ENCODE measurements at places on chromosomes 2 and 18. TPM values are rescaled to one million over a fixed set of nuclear protein-coding genes. Genes with fewer than 3 reads are reported as not detected.

GRCh38 chr18:48987821-48988220, 37.1 kb upstream of the SMAD7 start:
- H3K4me3 ChIP-seq, result no peak overlapping the region
- H3K27ac ChIP-seq, result no peak overlapping the region
- H3K4me1 ChIP-seq, result peaks cover 26% of the 10 kb centered on the region

DNA sequence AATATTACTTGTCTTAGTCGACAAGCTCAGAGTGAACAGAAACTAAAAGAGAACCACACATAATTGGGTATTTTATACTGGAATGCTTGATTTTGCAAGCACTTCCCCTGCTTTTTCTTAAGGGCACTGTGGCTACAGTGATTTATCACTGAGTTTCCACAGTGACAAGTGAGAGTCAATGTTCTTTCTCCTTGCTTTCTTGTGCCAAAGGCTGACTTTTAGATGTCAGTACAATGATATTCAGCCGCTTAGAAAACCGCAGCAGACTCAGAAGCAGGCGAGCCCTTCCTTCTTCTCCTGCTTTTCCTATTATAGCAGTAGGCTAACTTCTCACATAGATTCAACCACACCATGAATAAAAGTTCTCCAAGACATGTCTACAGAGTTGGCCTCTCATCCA, 1603.6 kb upstream of the NXPH2 start:
- no peaks in the 10 kb centered on the region for H3K4me1 ChIP-seq
- H3K36me3 ChIP-seq, result no peaks in the 10 kb centered on the region
- H3K4me3 ChIP-seq, result no peak overlapping the region
- no peak overlapping the region for H3K27ac ChIP-seq
- no peaks in the 10 kb centered on the region for H3K27me3 ChIP-seq

- no peak for DNase-seq
- H3K27ac ChIP-seq, result no peak overlapping the region
- H3K4me3 ChIP-seq, result no peak overlapping the region
- no peaks in the 10 kb centered on the region for H3K36me3 ChIP-seq
- peaks cover 35% of the 10 kb centered on the region for H3K4me1 ChIP-seq
These were observed 81.1 kb upstream of the TAF1B start for GRCh38 chr2:9762164-9762563.

GRCh38 chr2:162768656-162769055, 69.9 kb downstream of the KCNH7 start:
- no peak overlapping the region for H3K27ac ChIP-seq
- no peak overlapping the region for H3K4me3 ChIP-seq
- H3K27me3 ChIP-seq, result no peaks in the 10 kb centered on the region
- no peaks in the 10 kb centered on the region for H3K36me3 ChIP-seq
- H3K4me1 ChIP-seq, result no peaks in the 10 kb centered on the region

DNA sequence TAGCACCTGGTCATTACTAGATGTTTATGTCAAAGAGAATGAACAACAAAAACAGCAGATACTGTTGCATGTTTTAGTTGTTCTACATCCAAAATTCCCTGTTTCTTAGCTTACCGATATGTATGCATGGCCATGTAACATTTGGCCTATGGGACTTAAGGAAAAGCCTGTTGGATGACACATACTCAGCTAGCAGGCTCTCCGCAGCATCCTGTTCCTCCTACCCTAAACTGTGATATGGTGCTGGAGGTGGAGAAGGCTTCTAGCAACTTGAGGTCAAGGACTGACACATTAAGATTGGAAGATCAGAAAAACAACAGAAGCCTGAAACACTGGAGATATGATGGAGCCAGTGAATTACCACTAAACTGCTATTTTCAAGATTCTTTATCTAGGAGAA, 537.8 kb downstream of the LRRTM4 start:
- H3K4me1 ChIP-seq, result no peaks in the 10 kb centered on the region
- H3K27me3 ChIP-seq, result no peaks in the 10 kb centered on the region
- H3K4me3 ChIP-seq, result no peak overlapping the region

- no peaks in the 10 kb centered on the region for H3K36me3 ChIP-seq
- no peak overlapping the region for H3K27ac ChIP-seq
- H3K4me1 ChIP-seq, result no peaks in the 10 kb centered on the region
- no peaks in the 10 kb centered on the region for H3K27me3 ChIP-seq
- DNase-seq, result no peak
- H3K4me3 ChIP-seq, result no peak overlapping the region
These were observed 66.7 kb downstream of the KIAA1328 start for GRCh38 chr18:36895606-36896005.

DNA sequence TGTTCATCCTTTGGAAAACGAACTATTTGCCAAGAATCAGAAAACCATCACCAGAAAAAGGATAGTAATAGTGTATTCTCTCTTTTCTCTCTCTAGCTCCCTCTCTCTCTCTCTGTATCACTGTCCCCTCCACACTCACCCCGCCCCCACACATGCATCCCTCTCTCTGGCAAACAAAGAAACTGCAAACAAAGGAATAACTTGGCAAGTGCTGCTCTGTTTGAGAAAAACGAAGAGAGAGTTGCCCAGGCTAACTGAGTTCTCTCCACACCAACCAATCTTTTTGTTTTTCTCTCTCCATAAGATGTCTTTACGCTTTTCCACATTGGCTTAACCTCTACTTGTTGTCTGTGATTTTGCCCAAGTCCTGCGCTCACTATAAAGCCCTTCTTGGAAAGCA, 316.2 kb downstream of the EPHA4 start:
- H3K27ac ChIP-seq, result no peak overlapping the region
- no peaks in the 10 kb centered on the region for H3K36me3 ChIP-seq
- no peaks in the 10 kb centered on the region for H3K27me3 ChIP-seq

DNA sequence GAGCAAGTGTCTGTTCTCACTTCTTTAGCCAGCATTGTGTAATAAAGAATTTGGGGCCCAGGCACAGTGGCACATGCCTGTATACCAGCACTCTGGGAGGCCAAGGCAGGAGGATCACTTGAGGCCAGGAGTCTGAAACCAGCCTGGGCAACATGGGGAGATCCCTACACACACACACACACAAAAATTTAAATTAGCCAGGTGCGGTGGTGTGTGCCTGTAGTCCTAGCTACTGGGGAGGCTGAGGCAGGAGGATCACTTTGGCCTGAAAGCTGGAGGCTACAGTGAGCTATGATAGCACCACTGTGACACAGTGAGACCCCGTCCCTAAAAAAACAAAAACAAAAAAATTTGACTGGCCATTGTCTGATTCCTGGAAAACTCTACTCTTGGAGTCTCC, 8.3 kb downstream of the REV1 start:
- no peaks in the 10 kb centered on the region for H3K27me3 ChIP-seq
- no peaks in the 10 kb centered on the region for H3K4me1 ChIP-seq
- peak overlapping the region; percentile 38 for H3K27ac ChIP-seq
- H3K36me3 ChIP-seq, result peaks cover 2% of the 10 kb centered on the region
- DNase-seq, result no peak

- no peaks in the 10 kb centered on the region for H3K4me1 ChIP-seq
- no peak overlapping the region for H3K27ac ChIP-seq
- no peak overlapping the region for H3K4me3 ChIP-seq
- H3K27me3 ChIP-seq, result no peaks in the 10 kb centered on the region
- no peaks in the 10 kb centered on the region for H3K36me3 ChIP-seq
- DNase-seq, result no peak
These were observed 86.3 kb upstream of the FAM136A start for GRCh38 chr2:70388128-70388527.

DNA sequence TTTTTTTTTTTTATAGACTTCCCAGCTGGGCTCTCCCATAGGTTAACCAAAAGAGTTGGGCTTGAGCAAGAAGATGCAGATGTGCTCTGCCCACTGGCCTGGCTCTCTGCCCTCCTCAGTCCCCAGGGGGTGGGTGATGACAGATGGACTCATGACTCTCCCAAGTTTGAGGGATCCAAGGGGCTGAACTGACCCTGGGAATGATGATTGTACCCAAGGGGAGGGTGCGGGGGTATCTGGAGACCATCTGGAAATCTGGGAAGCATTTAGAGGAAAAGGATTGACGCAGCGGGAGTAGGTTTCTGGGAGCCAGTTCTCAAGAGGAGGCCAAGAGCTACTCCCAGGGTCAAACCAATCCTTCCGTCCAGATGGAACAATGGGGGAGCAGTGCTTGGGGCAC, 330.8 kb downstream of the CYP26B1 start:
- no peak overlapping the region for H3K27ac ChIP-seq
- H3K36me3 ChIP-seq, result no peaks in the 10 kb centered on the region
- no peak overlapping the region for H3K4me3 ChIP-seq
- no peak for DNase-seq
- H3K4me1 ChIP-seq, result no peaks in the 10 kb centered on the region
- H3K27me3 ChIP-seq, result no peaks in the 10 kb centered on the region

- H3K4me3 ChIP-seq, result peak overlapping the region; percentile 72
- peak overlapping the region; percentile 97 for H3K27ac ChIP-seq
- peak; percentile 86 for DNase-seq
These were observed 41.9 kb upstream of the PTMA start for GRCh38 chr2:231666171-231667095.

- DNase-seq, result no peak
- peaks cover 5% of the 10 kb centered on the region for H3K4me1 ChIP-seq
- peaks cover 2% of the 10 kb centered on the region for H3K36me3 ChIP-seq
- H3K4me3 ChIP-seq, result no peak overlapping the region
These were observed 48.8 kb downstream of the ACVR1 start for GRCh38 chr2:157827377-157827776.

DNA sequence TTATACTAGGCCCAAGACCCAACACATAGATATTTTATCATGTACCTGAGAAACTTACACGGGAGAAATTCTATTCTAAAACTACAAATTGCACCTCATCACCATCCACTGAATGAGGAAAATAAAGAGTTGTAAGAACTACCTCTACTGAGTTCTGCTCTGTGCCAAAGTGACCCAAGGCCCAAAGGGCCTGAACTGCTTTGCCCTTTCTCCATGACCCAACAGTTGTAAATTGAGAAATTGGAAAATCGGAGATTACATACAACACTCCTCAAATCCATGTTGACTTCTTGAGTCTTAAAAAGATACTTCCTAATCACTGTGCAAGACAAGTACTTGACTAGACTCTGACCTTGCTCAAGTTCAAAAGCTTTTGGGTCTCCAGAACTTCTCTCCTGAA, 8.8 kb downstream of the NR4A2 start:
- H3K36me3 ChIP-seq, result no peaks in the 10 kb centered on the region
- H3K4me1 ChIP-seq, result peaks cover 44% of the 10 kb centered on the region
- peaks cover 96% of the 10 kb centered on the region for H3K27me3 ChIP-seq
- no peak overlapping the region for H3K4me3 ChIP-seq
- no peak for DNase-seq

DNA sequence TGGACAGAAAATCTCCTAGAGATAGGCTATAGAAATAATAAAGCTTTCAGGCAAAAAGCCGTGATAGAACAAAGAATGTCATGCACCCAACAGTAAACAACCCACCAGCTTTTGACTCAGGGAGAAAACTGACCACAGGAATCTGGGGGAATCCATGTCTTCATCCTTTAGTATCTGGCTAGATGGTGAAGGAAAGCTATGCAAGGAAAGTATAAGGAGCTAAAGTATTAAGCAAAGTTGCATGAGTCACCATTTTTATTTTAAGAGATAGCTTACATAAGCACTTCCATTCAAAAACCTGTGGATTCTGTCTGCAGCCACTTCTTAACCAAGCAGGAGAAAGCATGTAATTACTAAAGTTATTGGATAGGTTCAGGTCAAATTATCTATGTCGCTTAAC, 363.8 kb downstream of the LRP1B start:
- no peak for DNase-seq
- H3K36me3 ChIP-seq, result no peaks in the 10 kb centered on the region
- no peak overlapping the region for H3K27ac ChIP-seq
- no peaks in the 10 kb centered on the region for H3K4me1 ChIP-seq
- no peak overlapping the region for H3K4me3 ChIP-seq

DNA sequence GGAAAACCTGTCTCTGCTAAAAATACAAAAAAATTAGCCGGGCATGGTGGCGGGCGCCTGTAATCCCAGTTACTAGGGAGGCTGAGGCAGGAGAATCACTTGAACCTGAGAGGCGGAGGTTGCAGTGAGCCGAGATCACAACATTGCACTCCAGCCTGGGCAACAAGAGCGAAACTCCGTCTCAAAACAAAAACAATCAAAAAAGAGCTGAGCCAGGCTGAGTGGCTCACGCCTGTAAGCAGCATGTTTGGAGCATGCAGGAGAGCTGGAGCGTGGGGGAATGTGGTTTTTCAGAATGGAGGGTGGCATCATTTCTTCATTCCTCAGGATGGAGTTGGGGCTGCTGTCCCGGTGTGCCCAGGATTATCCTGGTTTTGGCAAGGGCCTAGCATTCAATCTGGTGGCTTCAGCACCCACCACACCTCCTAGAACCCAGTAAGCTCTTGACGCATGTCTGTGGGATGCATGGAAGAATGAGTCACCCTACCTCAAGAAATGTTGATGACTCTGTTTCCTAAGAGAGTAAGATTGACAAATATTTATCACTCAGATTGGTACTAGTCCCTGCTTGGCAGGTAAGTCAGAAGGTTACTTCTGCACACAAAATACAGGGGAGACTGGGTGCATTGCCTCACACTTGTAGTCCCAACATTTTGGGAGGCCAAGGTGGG, 90.2 kb upstream of the ODC1 start:
- H3K4me3 ChIP-seq, result no peak overlapping the region
- H3K36me3 ChIP-seq, result no peaks in the 10 kb centered on the region
- no peaks in the 10 kb centered on the region for H3K27me3 ChIP-seq
- H3K4me1 ChIP-seq, result no peaks in the 10 kb centered on the region
- no peak overlapping the region for H3K27ac ChIP-seq
- no peak for DNase-seq

GRCh38 chr2:171069286-171069956, 91.3 kb downstream of the TLK1 start:
- H3K27me3 ChIP-seq, result no peaks in the 10 kb centered on the region
- no peaks in the 10 kb centered on the region for H3K4me1 ChIP-seq
- DNase-seq, result no peak
- no peak overlapping the region for H3K27ac ChIP-seq
- no peak overlapping the region for H3K4me3 ChIP-seq
- peaks cover 5% of the 10 kb centered on the region for H3K36me3 ChIP-seq

DNA sequence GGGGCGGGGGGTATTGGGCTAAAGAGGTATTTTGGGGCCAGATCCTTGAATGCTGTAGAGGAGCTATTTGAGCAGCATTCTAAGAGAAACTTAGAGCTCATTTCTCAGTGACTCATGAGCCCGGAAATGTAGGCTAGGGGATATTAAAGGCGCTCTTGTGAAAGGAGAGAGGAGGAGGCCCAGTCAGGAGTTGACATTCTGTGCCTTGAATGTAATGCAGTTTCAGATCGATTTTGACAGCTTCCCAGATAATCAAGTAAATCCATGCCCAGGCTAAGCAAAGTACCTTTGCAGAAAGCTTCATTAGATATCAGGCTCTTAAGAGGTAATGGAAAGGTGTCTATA, 1.5 kb downstream of the CAB39 start:
- peaks cover 6% of the 10 kb centered on the region for H3K36me3 ChIP-seq
- peaks cover 52% of the 10 kb centered on the region for H3K4me1 ChIP-seq

DNA sequence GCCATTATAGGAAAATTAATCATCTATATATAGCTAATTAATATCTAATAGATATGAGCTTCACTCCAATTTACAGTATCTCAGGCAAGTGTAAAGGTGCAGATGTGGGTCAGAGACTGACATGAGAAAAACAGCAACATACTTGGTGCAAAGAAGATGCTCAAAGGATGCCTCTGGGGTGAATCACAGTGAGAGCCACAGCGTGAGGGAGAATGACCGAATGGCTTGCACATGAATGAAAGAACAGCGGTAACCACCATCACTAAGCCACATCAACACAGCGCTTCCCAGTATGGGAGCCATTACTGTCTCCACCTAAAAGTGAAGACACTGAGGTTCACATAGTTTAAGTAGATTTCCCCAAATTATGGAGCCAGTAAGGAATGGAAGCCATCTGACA, 423.4 kb upstream of the ID2 start:
- no peaks in the 10 kb centered on the region for H3K36me3 ChIP-seq
- no peaks in the 10 kb centered on the region for H3K27me3 ChIP-seq
- DNase-seq, result no peak

Gene MARCHF4
- polyA plus RNA-seq, result not detected

Gene PTPRN
- polyA plus RNA-seq, result not detected

Gene DSG1
- polyA plus RNA-seq, result not detected

Gene BOLL
- not detected for polyA plus RNA-seq
